ENCODE measurements at places on chromosomes 11 and 22.

- no peak for DNase-seq
Observed at GRCh38 chr11:36510594-36510942, 496 bp upstream of the TRAF6 start.

GRCh38 chr11:114110123-114110522 is 50.6 kb downstream of the ZBTB16 start:
- DNase-seq: no peak

DNA sequence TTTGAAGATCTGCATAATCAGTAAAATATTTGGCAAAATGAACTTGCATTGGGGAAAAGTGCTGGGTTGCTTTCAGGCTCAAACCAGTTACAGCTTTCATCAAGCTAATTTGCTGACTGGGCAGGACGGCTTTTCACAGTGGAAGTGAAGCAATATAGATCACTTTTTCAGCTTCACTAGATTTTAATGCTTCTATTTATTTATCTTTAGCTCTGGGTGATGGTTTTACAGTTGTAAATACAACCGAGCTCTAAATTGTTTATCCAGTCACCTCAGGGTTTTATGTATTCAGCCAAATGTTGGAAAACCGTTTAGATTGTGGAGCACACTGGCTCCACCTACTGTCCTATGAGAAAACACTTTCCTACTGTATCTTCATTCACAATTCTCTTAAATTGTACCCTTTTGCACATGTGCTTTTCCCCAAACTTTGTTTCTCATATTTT is 58.2 kb downstream of the ACER3 start:
- DNase-seq: no peak

GRCh38 chr22:45376703-45377102 is 36.7 kb downstream of the SMC1B start:
- DNase-seq: no peak

DNA sequence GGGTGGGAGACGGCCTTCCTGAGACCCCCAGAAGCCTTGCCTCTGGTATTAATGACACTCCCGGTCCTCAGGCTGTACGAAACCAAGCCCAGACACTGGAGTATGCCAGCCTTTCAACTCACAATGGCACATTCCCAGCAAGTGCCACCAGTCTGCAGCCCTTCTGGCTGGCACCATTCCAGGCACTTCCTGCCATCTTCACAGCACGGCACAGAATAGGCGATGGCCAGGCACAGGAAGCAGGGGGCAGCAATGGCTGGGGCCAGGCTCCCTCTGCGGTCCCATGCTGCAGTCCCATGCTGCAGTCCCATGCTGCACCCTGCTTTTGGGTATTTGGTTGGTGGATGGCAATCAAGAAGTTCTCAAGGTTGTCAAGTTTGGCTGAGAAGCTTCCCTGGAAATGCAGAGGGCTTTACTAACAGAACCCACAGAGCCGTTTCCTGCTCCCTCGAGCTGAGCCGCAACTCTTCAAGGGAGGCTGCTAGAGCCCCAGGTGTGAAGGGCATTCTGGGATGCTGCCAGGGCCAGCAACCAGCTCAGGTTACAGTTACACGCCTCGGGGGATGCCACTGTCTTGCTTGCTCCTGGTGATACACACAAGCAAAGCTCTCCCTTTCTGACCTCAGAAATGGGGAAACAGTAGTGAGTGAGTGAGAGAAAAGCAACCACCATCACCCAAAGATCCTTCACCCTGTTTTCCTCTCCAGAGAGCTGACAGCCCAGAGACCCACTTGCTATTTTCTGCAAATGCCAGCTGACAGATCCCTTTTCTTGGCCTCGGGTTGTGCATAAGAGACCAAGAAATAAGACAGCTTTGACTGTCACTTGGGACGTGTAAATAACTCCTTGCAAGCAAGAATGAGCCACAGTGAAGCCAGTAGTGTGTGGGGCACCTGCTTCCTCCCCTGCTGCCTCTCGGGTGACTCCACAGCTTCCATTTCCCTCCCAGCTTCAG is 23.9 kb downstream of the LRFN4 start:
- no peak for DNase-seq

GRCh38 chr22:48154943-48155240 is 1392.4 kb downstream of the TBC1D22A start:
- DNase-seq: no peak

DNA sequence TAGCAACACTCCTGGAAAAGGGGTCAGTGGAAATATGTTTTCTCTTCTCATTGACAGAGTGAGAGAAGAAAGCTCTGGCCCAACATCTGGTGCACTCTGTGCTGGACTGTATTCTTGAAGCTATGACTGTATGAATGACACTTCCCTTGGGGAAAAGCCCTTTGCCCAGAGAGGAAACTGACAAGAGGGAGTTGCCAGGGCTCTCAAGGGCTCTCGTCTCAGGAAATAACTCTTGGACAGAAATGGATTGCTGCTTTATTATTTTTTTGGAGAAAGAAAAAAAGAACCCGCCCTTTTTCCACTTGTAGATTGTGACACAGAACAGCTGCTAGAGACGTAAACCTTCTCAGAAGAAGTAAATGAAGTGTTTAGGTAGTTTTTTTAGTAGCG is 11.4 kb downstream of the ETS1 start:
- no peak for DNase-seq

DNA sequence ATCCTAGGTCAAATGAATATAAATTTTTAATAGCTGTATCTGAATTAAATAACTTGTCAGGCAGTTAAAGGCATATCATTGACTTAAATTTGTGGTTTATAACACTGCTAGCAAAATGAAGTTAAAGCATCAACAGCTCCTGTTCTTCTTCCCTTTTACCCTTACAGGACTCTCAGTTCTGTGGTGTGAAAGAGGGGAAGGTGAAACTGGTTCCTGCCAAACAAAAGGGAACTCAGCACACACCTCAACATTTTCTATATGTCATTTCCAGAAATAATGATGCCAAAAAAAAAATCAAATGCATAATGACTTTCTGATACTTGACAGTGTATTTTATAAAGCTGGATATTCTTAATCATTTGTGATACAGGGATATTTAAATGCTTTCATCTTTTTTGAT is 21.2 kb downstream of the ARL14EP start:
- DNase-seq: no peak

- DNase-seq: no peak
Observed at GRCh38 chr11:1337647-1338007, 28.2 kb upstream of the TOLLIP start.

DNA sequence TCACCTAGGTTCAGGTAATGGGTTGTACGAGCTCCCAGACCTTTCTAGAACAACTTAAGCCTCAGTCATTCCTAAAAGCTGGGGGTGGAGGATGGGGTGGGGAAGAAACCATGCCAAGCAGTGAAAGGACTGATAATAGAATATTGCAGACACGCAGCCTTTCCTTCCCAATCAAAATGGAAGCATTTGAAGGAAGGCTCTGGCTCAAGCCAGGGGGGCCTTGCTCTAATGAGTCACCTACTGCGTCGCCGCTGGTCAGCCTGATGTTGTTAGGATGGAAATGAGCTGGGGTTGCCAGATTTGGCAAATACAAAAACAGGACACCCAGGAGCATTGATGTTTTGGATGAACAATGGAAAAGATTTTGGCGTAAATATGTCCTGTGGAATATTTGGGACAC is 6.2 kb downstream of the SYT12 start:
- DNase-seq: no peak

DNA sequence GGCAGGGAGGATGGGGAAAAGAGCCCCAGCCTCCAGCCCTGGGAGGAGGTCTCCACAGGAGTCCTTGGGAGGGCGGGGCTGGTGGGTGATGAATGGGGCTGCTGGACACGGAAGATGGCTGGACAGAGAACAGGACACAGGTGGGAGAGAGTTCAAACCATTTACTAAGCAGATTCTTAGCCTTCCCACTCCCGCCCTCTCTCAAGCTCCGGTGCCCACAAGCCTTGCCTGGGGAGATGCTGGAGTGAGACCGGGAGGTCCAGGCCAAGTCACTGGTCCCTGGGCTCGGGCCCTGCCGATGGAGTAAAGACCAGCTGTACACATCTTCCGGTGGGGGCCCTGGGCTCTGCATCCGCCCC is 1.4 kb downstream of the CLDN5 start:
- no peak for DNase-seq

DNA sequence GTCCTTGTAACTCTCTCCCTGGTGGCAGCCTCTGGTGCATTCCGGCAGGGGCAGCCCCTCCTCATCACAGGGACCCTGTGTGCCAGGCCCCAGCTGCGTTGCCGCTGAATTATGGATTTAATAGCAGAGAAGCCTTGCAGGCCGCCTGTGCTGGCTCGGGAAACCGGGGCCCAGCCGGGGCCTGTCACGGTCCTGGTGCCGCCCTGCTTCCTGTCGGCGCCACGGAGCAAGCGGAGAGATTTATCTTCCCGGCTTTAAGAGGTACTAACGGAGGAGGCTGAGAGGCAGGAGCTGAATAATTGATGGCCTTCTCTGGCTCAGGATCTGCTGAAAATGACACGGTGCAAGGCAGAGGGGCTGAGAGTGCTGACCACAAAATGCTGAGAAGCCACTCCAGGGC is 54.0 kb upstream of the CCDC188 start:
- DNase-seq: no peak

DNA sequence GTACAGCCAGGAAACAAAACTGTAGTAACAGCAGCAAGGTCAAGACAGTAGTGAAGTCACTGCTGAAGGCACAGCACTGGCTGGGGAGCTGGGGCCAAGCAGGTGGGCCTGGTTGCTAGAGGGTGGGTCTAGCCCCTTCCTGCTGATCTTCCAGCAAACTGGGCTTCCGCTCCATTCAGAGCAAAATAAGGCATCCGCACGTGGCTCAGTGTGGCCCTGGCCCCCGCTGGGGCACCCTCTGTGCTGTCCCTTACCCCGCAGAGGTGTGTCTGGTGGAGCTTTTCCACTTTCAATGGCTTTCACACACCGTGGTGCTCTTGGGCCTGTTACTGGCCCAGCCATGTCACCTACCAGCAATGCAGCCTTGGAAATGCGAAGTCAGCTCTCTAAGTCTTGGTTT is 162.4 kb upstream of the B3GAT1 start:
- DNase-seq: no peak

DNA sequence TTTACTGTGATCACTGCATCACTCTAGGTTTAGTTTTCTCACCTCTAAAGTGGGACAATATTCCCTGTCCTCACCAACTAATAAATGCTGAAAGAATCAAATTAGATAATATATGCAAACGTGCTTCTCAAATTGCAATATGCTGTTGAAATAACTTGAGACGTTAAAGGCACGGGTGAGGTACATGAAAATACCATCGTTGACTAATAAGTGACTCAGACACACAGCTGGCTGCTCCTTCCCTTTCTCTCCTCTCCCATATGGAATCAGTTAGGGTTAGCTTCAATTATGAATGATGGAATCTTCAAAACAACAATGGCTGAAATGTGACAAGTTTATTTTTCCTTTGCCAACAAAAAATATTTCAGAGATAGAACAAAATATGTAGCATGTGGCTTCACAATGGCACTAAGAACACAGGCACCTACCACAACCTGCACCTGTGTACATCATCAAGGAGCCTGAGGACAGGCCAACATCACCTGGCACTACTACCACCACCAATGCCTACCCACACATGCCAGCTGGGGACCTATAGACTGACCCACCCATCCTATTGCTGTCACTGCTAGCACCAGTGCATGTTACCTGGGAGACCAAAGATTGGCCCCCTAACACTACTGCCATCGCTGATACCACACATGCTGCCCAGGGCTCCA is 13.7 kb downstream of the GDPD4 start:
- DNase-seq: no peak

GRCh38 chr11:15468466-15468865 is 353.7 kb downstream of the INSC start:
- DNase-seq: no peak

DNA sequence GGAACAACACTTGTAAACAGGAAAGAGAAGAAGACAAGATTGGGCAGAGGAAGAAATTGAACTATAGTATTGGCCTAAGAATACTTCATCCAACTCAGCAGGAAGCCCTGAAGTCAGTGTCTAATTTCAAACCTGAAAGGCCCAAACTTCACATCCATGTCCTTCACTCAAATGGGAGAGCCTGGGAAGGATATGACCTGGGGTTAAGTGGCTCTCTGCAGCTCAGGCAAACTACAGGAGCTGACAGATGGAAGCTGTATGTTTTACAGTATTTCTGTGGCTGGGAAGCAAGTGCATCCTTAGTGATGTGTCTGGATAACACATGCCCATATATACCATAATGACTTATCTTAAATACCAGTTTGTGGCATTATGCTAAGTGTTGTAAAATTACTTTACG is 196.2 kb downstream of the SOX6 start:
- no peak for DNase-seq

DNA sequence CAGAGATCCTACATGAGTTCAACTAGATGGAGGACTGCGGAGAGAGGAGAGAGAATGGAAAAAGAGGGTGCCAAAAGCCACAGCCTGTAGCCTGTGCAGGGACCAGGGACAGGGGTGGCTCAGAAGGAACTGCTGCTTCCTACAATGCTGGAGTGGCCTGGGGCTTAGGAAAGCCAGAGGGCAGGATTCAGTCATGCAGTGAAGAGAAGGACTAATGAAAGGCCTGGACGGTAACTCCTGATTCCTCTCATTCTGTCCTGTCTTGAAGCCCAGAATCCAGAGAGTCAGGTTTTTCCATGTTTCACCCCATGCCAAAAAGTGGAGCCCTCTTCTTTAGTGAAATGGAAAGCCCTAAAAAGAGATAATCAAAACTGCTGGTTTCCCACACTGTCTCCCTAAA is 48.4 kb upstream of the INCENP start:
- no peak for DNase-seq

DNA sequence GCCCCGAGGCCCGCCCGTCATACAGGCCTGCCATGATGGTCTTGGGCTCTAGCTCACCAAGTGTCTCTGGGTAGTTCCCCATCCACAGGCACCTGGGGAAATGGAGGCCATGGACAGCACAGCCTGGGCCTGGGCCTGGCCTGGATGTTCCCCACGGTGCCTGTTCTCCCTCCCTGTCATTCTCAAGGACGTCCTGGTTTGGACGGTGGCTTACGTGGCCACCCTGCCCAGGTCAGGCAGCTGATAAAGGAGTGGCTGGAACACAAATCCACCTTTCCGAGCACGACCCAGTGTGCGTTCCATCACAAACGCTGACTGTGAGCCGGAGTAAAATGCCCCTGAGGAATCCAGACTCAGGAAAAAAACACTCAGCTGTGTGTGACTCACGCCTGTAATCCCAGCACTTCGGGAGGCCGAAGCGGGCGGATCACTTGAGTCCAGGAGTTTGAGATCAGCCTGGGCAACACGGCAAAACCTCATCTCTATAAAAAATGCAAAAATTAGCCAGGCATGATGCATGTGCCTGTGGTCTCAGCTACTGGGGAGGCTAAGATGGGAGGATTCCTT is 41.2 kb upstream of the TESMIN start:
- no peak for DNase-seq

DNA sequence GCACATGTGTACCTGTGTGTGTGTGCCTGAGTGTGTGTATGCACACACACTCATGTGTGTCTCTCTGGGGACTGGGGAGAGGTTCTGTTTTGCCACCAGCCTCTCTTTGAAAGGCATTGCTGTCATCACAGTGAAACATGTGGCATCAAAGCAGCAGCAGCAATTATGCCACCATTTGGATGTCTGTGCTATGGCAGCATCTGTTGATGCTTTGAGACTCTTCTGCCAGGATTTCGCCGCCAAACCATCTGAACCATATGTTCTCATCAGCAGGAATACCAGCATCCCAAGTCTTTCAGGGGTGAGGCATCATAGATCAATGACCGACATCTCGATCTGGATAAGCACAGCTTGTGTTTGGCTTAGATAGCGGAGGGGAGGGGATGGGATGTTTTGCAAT is 168.6 kb downstream of the FAT3 start:
- DNase-seq: no peak
